ENCODE measurements at places on chromosomes 2 and 18.

DNA sequence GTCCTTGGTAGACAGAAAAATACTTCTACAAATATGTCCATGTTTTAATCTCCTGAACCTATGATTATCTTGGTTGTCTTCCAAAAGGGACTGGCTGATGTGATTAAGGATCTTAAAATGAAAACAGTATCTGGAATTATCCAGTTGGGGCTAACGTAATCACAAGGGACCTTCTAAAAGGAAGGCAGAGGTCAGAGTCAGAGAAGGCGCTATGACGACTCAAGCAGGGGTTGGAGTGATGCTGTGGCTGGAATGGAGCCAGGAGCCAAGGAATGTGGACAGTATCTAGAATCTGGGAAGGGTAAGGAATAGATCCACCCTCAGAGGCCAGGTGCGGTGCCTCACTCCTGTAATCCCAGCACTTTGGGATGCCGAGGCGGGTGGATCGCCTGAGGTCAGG, 4.2 kb upstream of the USP14 start:
- no peak for DNase-seq

DNA sequence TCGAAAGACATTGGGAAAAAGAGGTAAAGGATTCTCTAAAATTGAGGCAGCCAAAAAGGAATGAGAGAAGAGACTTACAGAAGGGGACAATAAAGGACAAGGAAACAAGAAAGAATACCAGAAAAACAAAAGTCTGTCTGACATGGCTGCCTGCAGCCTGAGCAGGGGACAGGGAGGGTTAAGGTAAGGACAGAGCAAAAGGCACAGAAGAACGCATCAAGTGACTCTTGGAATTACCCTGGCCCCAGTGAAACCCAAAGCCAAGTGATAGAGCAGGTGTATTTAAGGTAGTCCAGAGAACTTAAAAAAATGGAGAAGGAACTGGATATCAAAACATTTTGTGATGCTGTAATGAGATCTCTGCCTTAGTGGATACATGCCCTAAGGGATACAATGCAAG, 47.1 kb upstream of the XIRP2 start:
- DNase-seq, result no peak

DNA sequence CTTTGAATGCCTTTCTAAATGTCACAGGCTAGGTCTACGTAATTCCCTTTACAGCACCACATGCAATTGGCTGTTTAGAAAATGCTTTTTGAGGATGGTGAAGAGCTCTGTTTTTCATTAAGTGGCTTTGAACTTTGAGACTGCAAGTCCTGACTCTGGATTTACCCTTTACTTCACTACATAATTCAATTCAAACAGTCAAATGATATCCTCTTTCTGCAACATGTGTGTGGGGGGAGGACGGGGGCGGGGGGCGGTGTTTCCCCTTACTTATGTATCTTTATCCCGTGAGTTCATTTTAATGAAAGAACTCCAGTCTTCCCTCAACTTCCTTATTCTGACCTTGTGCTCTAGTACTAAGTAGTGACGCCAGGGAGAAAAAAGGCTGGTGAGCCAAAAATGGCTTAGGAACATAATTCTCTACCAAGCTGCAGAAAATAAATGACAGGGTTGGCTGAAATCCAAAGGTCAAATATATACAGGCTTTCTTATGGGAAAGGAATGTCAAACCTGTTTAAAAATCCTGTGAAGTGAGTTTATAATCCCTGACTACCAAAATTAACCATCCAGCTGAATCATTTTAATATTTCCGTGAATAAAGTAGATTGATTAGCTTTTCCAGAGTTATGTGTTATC, 119.6 kb downstream of the SLC8A1 start:
- DNase-seq, result no peak

DNA sequence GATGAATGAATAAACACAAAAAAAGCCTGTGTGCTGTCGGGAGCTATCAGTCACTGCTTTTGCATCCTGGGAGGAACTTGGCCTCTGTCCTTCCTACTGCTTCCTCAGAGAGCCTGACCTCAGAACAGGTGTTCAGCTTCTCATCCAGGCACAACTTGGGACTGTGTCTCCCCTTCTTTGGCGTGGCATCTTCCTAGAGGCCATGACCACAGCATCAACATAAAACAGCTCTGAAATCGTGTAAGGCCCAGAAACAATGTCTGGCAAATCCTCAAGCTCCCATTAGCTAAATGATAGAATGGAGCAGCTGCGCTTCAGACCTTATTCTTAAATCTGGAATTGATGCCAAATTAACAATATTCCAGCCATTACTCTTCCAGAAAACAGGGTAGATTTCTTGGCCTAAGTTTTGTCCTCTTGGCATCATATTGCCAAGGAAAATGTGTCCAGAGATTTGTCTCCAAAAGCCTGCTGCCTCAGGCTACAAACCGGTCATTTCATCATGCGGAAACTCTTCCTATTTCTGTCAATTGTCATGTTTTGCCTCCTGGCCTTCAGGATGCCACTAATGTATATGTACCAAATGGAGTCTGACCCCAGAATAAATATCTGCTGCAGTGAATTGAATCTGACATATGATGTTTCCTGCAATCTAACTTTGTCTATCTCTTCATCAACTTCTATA, 53.2 kb upstream of the RAB27B start:
- DNase-seq, result no peak

DNA sequence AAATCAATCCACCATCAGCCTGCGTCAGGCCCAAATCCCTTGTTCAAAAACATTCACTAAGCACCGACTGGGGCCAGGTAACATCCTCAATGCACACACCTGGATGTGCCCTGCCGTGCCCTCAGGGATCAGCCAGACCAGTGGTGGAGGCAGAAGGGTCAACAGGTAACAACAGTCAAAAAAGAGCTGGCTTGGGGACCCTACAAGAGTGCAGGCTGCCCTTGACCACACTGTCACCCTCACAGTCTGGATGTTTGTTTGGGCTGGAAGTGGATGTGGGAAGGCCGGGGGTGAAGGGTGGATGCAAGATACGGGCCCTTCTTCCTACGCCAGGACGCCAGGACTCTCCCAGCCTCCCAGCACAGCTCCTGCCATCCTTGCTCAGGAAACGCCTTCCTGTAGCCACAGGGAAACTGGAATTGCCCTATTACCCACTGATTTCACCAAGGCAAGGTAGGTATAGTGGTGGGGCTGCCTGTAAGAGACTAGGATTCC, 2.7 kb downstream of the BIN1 start:
- no peak for DNase-seq

DNA sequence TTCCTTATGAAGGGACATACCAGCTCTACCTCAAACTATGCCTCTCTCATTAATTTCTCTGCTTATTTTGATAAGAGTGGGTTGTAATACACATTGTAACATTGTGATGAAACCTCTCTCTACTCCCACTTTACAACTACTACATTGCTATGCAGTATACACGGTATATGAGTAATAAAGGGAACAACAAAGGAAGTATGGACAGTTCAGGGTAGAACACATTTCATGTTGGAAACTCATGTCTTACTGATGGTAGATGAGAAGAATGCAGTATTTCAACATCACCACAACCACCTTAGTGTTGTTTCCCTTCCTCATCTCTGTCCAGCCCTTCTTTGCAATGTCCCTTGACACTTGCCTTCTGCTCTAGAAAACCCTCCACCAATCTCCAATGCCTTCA, 515.9 kb upstream of the CELF4 start:
- DNase-seq, result no peak

DNA sequence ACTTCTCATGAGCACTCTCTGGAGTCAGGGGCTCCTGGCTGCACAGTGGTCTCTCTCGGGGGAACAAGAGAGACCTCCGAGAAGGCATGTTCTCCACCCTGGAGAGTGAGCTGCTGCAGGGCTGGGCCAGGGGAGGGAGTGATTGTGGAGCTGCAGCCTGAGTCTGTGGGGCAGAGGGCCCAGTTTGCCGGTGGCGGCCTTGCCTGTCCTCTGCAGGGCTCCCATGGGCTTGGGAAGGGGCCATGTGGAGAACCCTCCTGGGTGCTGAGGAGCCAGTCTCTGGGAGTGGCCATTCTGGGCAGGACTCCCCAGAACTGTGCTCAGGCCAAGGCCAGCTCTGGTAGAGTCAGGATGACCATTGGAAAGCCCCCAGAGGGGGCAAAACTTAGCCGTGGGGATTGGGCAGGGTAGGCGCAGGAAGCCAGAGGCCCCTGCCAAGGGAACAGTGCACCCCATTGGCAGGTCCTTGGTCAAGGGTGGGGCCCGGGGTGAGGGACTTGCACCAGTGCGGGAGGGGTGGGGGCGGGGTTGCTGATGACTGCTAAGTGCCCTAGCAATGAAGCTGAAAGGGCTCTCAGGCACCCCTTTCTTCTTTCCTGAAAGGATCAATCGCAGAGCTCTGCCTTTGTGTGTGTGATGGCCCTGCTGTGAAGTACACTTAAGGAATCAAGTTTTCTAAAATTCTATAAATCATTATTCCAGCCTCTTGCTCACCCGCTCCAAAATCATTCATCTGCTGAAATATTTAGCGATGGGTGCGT, 69.7 kb upstream of the BOD1L2 start:
- no peak for DNase-seq

DNA sequence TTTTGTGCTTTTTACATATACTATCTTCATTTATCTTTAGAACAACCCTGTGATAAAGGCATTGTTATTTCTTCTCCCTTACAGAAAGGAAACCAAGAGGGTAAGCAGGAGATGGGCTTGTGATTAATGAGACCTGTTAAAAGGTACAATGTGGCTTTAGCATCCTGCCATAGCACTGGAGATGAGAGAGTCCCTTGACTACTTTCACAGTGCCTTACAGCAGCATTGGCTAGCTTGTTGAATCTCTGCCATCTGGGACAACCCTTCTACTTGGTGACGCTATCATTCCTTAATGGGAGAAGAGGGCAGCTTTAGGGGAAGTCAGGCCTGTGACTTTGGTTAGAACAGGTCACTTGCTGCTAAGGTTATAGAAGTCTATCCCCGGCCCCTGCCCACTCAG, 68.1 kb upstream of the LYPD6B start:
- DNase-seq, result no peak

- DNase-seq, result no peak
Observed at GRCh38 chr2:216535454-216535995, 36.9 kb downstream of the RPL37A start.

DNA sequence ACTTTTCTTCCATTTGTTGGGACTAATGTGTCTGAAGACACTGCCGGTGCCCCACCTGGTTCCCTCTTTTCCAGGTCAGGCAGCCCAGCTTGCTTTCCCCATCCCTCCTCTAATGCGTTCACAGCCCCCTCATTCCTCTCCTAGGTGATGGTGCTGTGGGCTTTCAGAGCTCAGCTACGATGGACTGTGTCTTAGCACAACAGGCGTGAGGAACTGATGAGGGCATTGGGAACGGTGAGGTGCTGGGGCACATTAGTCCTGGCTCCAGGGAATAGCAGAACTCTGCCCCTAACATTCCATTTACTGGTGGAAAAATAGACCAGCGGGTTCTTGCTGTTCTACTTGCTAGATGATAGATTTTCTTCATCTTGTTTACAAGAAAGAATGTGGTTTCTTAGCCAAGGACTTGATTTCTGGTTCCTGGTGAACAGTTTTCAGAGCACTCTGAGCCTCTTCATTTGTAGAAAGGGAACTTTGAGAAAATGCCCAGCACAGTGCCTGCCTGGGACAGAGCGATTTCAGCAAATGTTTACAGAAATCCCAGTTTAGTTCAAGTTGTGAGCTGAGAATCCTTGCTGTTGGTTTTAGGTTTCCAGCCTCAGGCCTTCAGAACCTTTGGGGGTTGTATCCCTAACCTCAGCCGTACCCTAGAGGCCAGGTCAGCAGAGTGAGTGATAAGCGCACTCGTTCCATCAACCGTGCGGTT, 42.5 kb downstream of the LDLRAD4 start:
- no peak for DNase-seq

GRCh38 chr2:219022616-219023015, 18.7 kb downstream of the CFAP65 start:
- DNase-seq, result no peak

DNA sequence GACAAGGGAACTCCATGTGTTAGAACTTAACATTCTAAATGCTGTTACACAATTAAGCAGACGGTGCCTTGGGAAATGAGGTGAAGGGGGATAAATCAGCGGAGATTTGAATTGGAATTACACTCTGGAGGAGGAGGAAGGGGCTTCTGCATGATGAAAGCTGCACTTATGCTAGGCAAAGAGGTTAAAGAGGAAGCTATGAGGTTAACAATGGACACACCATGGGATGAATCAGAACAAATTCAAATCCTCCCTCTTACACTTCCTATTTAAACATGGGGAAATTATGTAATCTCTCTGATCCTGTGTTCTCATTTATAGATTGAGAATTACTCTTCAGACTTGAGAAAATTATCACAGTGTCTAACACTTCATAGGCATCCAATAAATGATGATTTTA, 121.5 kb upstream of the SIX2 start:
- DNase-seq, result no peak

DNA sequence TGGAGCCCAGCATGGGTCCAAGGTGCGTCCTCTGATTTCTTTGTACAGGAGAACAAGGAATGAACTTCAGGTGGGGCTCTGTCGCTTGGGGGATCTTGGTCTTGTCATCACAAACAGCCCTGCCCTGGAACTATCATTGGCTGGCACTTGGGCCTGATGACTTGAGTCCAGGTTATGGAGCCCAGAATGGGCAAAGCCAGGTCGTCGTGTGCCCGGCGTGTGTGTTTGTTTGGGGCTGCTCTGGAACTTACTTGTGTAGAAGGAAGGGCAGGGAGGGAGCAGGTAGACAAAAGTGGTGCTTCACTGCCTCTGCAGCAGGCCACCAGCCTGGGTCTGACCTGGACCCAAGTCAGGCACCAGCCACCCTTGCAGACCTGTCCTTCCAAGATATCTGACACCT, 306.3 kb upstream of the HS6ST1 start:
- no peak for DNase-seq

- no peak for DNase-seq
Observed at GRCh38 chr2:75006041-75006440, 47.6 kb downstream of the POLE4 start.

GRCh38 chr2:133262893-133263292, 305.4 kb downstream of the NCKAP5 start:
- no peak for DNase-seq

- DNase-seq, result peak; percentile 60
Observed at GRCh38 chr18:44733069-44733753, 52.5 kb downstream of the SETBP1 start.

- no peak for DNase-seq
Observed at GRCh38 chr2:48391616-48392015, 138.3 kb upstream of the STON1 start.

DNA sequence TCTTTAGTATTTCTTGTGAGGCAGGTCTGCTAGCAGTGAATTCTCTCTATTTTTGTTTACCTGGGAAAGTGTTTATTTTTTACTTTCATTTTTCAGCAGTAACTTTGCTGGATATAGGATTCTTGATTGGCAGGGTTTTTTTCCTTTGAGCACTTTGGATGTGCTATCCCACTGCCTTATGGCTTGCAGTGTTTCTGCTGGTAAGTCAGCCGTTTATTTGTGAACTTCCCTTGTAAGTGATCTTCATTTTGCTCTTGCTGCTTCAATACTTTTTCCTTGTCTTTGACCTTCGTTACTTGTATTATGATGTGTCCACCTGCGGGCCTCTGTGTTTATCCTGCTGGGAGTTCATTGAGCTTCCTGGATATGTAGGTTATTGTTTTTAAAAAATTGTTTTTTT, 54.7 kb downstream of the SLC66A2 start:
- DNase-seq, result no peak

GRCh38 chr2:24724111-24724775, 68.9 kb downstream of the PTRHD1 start:
- no peak for DNase-seq

GRCh38 chr18:76565238-76566173, 70.5 kb upstream of the ZNF516 start:
- DNase-seq, result no peak

GRCh38 chr18:55195863-55196262, 236.6 kb upstream of the CCDC68 start:
- no peak for DNase-seq
